ENCODE measurements at places on chromosomes 2 and 18.

DNA sequence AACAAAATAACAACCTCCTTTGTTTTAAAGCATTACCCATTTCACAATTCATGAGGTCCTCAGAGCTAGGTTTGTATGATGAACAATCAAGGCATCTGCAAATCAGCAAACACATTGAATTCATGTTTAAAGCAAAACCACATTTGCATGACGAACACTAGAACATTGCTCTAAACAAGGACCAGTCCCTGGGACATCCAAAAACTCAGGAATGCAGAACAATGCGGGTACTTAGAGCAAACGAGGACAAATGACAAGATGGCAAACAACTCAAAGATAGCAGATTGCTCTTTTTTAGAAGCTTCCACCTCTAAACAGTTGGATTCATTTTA, 45.7 kb upstream of the RALBP1 start:
- no peak for DNase-seq

- DNase-seq, result no peak
These were observed 156.5 kb downstream of the NAPG start for GRCh38 chr18:10682368-10682714.

GRCh38 chr2:113894156-113894743, 4.4 kb downstream of the ACTR3 start:
- DNase-seq, result no peak

- no peak for DNase-seq
These were observed 85.5 kb downstream of the HDAC4 start for GRCh38 chr2:239315308-239315707.

DNA sequence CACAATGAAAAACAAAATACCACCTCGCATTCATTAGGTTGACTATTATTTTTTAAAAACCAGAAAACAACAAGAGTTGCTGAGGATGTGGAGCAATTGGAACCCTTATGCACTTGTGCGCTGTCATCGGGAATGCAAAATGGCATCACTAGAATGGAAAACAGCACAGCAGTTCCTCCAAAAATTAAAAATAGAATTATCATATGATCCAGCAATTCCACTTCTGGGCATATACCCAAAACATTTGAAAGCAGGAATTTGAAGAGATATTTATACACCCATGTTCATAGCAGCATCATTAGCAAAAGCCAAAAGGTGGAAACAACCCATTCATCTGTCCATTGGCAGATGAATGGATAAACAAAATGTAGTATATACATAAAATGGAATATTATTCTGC, 11.9 kb upstream of the NMUR1 start:
- DNase-seq, result no peak

GRCh38 chr2:205732314-205732713, 50.0 kb downstream of the NRP2 start:
- DNase-seq, result no peak

DNA sequence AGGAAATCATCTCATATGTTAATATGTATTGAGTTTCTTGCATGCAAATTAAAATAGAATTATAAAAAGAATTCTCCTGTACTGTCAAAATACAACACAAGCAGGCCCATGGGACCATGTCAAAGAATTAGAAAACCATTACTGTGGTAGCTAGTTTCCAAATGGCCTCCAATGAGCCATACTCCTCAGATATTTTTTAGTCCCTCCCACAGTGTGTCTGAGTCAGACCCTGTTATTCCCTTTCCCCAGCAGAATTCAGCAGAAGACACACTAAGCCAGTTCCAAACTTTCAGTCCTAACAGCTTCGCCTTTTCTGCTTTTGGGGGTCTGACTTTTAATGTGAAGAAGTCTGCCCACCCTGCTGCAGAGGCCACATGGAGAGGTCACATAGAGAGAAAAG, 86.7 kb downstream of the FIGN start:
- DNase-seq, result no peak

GRCh38 chr2:10036095-10036884, 7.1 kb upstream of the KLF11 start:
- no peak for DNase-seq

DNA sequence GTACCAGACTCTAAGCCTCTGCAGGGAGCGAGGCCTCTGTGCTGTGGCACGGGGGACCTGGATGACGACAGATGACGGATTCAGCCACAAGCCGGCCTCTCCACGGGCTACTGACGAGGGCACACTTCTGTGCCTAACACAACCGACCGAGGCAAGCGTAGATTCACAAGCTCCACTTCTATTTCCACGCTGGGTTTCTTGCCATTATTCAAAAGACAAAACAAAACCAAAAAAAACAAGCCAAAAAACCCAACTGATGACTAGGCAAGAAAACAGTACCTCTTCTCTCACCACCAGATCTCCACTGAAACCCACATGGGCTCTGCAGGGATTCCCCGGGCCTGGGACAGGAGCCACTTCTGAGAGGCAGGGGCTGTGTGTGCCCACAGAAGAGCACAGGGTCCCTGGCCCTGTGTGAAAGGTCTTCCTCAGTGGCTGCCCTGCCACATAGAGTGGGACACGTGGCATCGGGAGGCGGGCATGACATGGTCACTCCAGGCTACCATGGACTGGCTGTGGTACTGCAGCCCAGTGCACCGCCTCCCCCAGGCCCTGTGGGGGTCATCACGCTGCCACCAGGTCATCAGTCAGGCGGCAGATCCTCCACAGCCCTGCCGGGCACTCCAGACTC, 254.7 kb downstream of the HDAC4 start:
- DNase-seq, result no peak

GRCh38 chr2:885230-886071, 65.2 kb upstream of the SNTG2 start:
- no peak for DNase-seq

- DNase-seq, result no peak
These were observed 1267.1 kb downstream of the LRP1B start for GRCh38 chr2:140863713-140864112.

DNA sequence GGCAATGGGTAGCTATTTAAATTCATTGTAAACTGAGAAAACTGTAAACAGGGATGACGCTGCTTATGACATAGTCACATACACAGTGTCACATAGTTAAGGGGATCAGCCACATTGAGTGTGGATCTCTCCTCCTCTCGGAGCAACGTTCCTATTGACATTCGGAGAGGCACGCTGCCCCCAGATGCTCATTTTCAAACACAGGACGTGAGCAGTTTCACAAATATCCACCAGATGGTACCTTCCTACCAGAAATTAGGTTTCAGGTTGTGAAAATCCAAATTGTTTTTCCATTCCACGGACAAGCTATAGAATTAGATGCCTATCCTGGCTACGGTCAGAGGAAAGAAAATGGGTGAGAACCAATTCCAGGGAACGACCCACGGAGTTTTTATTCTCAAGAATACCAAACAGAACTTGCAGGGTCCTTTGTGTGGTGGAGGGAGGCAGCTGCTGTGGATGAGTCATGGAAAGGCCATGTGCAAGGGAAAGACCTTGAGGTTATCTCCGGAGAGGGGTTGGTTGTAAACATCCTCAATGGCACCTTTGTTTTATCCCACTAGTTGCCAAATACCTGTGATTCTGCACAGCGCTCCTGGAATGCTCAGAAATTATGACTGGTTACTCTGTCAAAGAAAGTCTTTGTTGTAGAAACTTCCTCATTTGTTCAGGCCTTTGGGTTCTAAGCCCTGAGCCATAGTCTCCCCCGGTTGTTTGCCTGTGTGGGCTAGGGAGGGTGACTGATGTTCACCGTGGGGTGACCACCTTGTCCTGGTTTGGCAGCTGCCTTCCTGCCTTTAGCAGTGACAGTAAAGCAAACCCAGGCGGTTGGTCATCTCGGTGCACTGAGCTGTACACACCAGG, 88.0 kb downstream of the ACTR3 start:
- no peak for DNase-seq

- no peak for DNase-seq
These were observed 3.6 kb downstream of the LDLRAD4 start for GRCh38 chr18:13221869-13222855.

DNA sequence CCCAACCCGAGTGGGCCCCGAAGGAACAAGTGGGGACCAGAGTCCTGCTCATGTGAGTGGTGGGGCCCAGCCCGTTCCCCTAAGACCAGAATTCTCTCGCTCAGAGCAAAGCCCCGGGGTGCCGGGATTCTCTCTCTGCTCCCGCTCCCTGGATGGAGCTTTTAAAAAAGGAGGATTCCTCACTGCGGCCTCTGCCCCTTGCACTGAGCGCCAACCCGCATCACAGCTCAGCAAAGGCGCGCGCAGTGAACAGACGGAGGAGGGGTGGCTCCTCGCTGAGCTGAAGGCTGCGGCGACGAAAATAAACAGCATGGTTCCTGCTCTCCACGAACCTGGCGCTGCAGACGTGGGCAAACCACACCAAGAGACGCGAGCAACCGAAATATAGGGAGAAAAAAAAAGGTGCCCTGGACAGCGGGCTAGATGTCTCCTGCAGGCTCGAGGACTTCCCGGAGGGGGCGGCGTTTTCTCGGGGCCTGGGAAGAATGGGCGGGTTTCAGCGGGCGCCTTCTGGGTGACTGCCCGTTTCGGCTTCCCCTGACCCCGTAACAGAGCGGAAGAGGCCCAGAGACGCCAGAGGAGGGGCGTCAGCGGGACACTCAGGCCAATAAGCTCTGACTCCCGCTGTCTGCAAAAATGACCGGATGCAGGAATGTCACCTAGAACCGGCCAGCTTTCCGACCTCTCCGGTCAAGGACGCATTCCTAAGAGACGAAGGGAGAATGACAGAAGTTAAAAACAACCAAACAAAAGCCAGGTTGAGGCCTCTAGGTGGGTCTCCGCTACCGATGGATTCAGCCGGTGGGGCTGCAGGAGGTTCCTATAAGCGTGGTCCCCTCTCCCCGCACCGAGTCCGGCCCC, 819 bp upstream of the KLF11 start:
- DNase-seq, result no peak

GRCh38 chr18:2970344-2970743, 42.6 kb downstream of the LPIN2 start:
- no peak for DNase-seq

- no peak for DNase-seq
These were observed 219.9 kb downstream of the PIK3C3 start for GRCh38 chr18:42174909-42175308.

DNA sequence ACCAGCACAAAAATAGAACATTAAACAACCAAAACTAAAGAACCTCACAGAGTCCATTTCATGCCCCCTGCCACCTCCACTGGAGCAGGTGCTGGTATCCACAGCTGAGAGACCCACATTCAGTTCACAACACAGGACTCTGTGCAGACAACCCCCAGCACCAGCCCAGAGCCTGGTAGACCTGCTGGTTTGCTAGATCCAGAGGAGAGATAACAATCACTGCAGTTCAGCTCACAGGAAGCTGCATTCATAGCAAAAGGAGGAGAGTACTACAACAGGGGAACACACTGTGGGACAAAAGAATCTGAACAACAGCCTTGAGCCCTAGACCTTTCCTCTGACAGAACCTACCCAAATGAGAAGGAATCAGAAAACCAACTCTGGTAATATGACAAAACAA, 326.7 kb downstream of the METTL4 start:
- no peak for DNase-seq

DNA sequence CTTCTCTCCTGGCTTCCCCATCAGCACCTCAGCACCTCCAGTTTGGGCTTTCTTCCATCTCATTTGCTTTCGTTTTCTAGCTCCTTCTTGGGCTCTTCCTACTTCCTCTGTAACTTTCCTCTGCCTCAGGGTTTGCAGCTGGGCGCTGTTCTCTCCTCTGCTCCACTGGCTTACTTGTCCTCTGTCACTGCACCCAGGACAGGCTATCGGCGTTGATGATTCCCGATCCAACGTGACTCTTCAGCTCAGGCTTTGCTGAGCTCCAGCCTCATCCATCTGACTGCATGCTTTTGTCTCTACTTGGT, 362.4 kb downstream of the CYRIA start:
- no peak for DNase-seq

GRCh38 chr2:78601113-78601512, 424.4 kb upstream of the REG3G start:
- no peak for DNase-seq

GRCh38 chr2:166451468-166451867, 42.6 kb downstream of the SCN7A start:
- DNase-seq, result no peak

DNA sequence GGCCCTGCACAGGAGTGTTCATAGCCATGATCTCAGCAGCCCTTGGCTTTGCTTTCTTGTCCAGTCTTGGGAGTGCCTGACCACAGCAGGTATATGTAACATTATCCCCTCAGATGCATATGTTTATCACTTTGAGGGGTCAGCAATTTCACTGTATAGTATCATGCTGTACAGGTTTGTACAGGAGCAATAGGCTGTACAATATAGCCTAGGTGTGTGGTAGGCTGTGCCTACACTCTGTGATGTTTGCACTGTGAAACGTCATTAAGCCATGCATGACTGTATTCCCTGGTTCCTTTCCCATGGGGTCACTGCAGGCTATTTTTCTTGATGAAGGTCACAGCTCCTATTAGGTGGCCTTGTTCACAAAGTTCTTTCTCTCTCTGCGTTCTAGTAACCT, 4.7 kb upstream of the IL36G start:
- DNase-seq, result no peak

DNA sequence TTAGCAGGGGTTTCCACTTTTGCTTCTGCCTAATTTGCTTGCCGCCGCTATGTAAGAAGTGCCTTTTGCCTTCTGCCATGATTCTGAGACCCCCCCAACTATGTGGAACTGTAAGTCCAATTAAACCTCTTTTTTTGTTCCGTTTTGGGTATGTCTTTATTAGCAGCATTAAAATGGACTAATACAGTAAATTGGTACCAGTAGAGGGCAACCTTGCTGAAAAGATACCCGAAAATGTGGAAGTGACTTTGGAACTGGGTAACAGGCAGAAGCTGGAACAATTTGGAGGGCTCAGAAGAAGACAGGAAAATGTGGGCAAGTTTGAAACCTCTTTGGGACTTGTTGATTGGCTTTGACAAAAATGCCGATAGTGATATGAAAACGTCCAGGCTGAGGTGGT, 216.1 kb upstream of the FSIP2 start:
- DNase-seq, result no peak

- no peak for DNase-seq
These were observed 47.8 kb upstream of the AGAP1 start for GRCh38 chr2:235446082-235446481.

GRCh38 chr18:58653814-58654509, 17.3 kb upstream of the MALT1 start:
- DNase-seq, result no peak

DNA sequence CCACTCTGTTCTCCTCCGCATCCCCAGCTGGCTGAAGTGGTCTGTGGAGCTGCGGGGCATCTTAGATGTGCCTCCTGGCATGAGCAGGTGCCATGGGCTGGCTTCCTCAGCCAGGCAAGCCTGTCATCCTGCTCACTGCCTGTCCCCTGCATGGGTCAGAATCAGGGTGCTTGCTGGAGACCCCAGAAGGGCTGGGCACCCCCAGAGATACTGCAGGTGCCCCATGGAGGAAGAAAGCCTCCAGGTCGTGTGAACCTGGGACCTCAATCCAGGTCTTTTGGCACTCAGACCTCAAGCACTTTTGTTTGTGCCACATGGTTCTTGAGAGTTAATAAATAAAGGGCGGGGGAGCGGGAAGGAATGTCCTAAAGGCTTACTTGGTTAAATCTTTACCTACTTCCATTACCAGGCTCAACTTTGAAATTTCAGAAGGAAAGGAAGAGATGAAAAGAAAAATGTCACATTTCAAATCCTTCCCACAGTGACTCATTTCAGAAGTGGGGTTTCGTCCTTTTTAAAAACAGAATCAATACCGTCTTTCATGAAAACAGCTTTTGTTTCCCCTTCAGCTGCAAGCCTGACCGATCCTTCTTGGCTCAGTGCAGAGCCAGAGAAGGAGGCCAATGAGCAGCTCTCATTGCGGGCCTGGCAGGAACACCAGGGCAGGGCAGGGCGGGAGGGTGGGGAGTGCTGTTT, 69.9 kb downstream of the RHOB start:
- DNase-seq, result no peak

GRCh38 chr18:28398471-28398870, 221.5 kb upstream of the CDH2 start:
- DNase-seq, result no peak

All from stimulated activated CD4-positive, alpha-beta T cell treated with anti-CD3 and anti-CD28 coated beads, Interleukin-12 subunit alpha, Interleukin-12 subunit beta, amount 100 ng/mL, for 48 hours (primary cell).